ENCODE measurements at places on chromosomes 5 and 9. TPM values are rescaled to one million over a fixed set of nuclear protein-coding genes. Genes with fewer than 3 reads are reported as not detected.
A peak's percentile ranks its signal among the peaks of the same experiment; 100 is the strongest.

DNA sequence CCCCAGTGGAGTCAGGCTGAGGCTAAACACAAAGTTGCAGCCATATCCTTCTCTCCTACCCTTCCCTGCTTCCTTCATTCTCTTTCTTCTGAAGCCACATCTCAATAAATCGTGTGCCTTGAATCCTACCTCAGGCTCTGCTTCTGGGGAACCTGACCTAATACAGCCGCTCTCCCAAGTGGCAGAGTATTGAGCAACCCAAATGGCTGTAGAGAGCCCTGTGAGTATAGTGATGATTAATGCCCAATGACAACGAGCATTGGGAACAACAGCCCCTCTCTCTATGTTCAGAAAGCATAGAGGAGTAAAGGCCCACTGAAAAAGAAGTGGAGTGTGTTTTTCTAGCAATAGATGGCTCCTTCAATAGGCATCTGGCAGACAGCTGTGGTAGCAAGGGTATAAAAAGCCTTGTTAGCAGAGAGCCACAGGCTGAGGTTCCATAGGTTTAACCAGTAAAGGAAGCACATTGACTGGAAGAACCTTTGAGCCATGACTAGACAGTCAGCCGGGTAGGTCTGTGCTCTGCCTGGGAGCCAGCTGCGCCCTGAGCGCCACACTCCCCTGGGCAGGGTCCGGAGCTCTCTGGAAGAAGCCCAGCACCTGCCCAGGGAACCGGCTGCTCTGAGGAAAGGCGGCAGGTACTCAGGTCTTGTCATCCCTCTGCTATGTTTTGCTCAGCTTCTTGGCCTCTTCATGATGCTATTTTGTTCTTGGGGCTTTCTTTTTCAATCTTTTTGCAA lies 22.6 kb upstream of the HSPA9 start:
- ATAC-seq = no peak

GRCh38 chr9:118624608-118625007 lies 744.6 kb downstream of the BRINP1 start:
- no peak for ATAC-seq

GRCh38 chr5:56838409-56839039 lies 23.2 kb downstream of the MAP3K1 start:
- ATAC-seq = peak; percentile 62

Gene TMEM38B
- total RNA-seq = 8.6 TPM

- no peak for ATAC-seq
Measured at GRCh38 chr9:76646249-76646648, 118.0 kb upstream of the PCA3 start.

Gene AGXT2
- not detected for total RNA-seq
